ENCODE measurements at places on chromosomes 2 and 18. TPM values are rescaled to one million over a fixed set of nuclear protein-coding genes. Genes with fewer than 3 reads are reported as not detected.

GRCh38 chr2:167240671-167241070 lies 352.4 kb downstream of the XIRP2 start:
- no peak for DNase-seq

- DNase-seq: no peak
These were observed 550.5 kb downstream of the SPAG16 start for GRCh38 chr2:213834746-213835145.

DNA sequence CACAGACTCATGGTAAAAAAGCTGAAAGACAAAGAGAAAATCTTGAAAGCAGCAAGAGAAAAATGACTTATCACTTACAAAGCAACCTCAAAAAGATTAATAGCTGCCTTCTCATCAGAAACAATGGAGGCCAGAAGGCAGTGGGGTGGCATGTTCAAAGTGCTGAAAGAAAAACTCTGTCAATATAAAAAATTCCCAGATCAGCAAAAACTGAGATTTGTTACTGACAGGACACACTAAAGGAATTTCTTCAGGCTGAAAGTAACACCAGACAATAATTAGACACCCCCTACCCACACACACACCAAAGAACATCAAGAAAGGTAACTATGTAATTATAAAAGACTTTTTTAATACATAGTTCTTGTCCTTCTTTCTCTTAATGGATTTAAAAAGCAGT lies 311.1 kb downstream of the CLIP4 start:
- no peak for DNase-seq

DNA sequence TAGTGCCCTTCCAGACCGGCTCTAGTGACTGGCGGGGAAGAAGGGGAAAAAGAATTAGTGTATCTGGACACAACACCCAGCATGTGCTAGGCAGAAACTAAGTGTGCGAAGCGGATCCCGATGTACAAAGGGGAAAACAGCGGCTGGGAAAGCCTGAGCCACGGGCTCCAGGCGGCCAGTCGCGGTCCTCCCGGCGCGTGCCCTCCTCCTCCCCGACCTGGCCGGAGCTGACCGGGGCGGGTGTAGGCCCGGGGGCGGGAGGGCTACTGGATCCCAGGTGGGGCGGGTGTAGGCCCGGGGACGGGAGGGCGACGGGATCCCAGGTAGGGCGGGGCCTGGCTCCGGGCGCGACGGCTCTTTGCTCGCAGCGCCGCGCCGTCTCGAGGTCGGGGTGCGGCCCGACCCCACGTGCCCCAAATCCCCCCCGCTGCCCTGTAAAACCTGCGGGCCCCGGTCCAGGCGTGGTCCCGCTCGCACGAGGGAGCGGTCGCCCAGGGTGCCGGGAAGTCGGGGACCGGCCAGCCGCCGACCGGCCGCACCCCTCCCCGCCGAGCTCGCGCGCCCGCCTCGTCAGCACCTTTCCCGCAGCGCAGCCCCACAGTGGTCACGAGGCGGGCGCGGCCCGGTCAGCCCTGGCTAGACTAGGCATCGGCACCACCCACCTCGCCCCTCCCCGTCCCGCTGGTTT lies 48.8 kb downstream of the C2orf42 start:
- DNase-seq: peak; percentile 42

The FAM117B gene
- total RNA-seq: 23.6 TPM

Measured in T-cell (primary cell).